Stimulated activated CD4-positive, alpha-beta T cell treated with anti-CD3 and anti-CD28 coated beads, Interleukin-15, amount 100 ng/mL, for 1 hour (primary cell): ENCODE measurements at places on chromosomes 1 and 21.

DNA sequence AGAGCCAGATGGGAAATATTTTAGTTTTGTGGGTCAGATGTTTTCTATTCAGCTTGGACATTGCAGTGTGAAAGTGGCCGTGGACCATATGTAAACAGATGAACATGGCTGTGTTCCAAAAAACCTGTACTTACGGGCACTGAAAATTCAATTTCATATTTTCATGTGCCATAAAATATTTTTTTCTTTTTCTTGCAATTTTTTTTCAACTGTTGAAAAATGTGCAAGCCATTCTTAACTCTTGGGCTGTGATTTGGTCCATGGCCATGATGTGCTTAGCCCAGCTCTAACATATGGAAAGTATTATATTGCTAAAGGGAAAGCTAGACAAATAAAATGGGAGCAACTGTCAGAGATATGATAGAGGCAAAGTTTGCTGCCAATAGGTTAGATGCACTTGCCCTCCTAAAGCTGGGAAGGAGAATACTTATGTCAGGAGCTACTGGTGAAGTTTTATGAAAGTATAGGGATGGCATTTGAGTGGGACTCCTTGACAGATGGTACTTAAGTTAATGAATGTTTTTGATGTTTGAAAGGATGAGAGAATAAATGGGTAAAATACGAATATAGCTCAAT lies 240.3 kb downstream of the RYR2 start:
- no peak for DNase-seq

DNA sequence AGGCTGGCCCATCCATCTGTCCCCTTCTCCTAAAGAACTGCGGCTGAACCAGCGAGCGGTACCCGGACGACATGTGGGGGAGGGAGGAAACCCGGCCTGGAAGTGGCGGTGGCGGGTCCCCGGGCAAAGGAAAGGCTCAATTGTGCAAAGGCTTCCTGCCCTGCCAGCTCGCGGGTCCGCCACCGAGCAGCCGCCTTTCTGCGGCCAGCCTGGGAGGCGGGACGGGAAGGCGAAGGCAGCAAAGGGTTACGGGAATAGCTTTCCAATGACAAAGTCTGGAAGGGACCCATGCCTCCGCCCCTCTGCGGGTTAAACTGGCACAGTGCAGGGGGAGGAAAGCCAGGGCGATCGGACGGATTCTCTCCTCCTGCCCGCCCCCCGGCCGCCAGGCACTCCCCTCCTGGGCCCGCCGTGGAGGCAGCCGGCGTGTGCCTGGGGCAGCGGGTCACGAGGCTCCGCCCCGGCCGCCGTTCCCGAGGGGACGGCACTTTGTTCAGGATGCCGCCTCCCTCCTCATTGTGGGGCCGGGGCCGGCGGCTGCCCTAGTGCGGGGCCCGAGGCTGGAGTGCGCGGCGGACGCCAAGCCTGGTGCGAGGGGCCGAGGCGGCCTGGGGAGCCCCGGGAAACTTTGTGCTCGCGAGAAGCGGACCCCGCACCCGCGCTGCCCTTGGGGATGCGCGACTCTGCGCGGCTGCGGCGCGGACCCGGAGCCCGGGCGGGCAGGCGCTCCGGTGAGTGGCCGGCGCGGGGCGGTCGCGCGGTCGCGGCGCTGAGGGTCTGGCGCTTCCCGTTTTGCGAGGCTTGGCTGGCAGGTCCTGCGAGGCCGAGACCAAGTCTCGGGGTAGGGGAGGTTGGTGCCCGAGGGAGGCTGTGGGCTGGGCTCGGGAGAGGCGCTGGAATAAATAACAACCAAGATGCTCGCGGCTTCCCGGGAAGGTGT lies at the start of gene NAV1:
Gene NAV1 (plus strand): TSS at position 516 of the 940 bp plus-strand sequence. CDS start 83,758 bp downstream, outside the sequence.
- DNase-seq: no peak

DNA sequence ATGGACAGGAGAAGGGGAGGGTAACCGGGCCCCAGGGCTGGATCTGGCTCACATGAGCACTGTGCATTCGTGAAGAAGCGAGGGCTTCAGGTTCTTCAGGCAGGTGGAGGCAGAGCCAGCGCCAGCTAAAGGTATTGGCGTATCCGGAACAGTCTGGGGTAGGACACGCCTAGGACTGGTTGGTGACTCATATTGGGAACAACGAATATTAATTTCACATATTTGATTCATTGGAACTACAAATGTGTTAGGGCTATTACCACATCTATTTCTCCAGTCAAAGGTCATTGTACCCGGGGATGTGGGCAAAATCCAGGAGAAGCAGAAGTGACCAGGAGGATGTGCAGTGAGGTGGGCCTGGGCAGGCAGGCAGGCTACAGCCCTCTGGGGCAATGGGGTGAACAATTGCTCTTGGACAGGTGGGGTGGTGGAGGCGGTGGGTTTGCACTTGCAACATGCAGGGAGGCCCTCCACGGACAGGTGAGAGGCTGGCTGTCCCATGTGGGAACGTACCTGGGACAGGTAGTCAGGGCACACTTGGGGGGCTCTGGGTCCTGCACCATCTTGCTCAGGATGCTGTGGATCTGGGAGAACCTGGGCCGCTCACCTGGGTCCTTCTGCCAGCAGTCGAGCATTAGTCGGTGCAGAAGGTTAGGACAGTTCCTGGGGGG lies 26.7 kb downstream of the CDCA8 start:
- no peak for DNase-seq

DNA sequence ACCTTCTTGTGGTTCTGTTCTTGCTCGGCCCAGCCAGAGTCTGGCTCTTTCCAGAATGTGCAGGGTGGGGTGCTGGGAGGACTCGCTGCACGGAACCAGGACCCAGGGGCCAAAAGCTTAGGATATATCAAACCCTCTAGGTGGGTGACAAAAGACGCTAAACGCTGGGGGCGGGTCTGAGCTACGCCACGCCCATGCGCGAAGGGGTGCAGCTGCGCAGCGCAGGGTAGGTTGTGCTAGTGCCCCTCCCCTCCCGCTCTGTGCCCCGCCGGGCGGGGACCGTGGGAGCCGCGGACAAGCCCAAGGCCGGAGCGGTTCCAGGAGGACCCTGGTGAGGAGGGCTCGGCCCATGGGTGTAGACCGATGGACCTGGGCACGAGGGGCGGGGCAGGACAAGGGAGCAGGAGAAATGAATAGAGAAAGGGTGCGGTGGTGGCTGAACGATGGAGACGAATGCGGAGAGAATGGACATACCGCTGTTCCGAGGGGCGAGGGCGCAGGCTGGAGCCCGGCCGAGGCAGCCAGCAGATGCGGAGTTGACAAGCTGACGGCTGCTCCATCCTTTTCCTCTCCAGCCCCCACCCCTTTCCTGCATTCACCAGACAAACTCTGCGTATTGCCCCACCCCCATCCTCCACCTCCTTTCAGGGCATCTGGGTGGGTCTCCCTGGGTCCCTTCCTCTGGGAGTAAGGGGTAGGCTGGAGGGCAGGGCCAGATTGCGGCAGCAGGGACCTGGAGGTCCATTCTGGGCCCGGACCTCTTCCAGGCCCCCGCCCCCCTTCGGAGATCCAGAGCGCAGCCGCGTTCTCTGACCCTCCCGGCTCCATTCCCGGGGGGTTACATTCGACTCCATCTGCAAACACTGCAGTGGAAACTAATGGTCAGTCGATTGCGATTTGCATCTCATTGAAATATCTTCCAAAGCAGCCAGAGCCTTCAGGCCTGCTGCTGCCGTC lies at the start of gene RUSC1:
Gene RUSC1 (plus strand): TSS at position 234 of the 957 bp plus-strand sequence. CDS start 880 bp downstream, outside the sequence.
- DNase-seq: peak; percentile 46

- no peak for DNase-seq
These were observed 44.3 kb upstream of the TENT5C start for GRCh38 chr1:117561551-117561950.

DNA sequence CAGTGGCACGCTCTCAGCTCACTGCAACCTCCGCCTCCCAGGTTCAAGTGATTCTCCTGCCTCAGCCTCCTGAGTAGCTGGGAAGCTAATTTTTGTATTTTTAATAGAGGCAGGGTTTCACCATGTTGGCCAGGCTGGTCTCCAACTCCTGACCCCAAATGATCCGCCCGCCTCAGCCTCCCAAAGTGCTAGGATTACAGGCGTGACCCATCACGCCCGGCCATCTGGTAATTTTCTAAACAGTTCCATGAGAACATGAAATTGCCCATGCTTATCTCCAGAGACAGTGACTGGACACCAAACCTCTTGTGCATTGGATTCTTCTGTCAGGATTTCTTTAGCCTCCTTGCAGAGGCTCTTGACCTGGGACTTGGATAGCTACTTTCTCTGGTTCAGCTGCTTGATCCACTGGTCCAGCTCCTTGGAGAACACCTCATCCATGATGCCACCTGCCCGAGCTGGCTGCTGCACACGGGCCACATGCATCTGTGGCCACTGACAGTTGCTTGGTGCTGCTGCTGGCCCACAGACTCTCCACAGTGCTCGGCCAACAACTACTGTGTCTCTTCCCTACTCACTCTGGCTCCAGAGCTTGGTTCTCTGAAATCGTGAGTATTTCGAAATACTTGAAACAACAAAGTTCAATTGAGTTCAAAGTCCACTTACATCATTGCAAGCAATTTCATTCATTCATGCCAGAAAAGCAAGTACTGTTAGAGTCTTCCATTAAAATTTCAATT lies 40.0 kb upstream of the CTPS1 start:
- no peak for DNase-seq

DNA sequence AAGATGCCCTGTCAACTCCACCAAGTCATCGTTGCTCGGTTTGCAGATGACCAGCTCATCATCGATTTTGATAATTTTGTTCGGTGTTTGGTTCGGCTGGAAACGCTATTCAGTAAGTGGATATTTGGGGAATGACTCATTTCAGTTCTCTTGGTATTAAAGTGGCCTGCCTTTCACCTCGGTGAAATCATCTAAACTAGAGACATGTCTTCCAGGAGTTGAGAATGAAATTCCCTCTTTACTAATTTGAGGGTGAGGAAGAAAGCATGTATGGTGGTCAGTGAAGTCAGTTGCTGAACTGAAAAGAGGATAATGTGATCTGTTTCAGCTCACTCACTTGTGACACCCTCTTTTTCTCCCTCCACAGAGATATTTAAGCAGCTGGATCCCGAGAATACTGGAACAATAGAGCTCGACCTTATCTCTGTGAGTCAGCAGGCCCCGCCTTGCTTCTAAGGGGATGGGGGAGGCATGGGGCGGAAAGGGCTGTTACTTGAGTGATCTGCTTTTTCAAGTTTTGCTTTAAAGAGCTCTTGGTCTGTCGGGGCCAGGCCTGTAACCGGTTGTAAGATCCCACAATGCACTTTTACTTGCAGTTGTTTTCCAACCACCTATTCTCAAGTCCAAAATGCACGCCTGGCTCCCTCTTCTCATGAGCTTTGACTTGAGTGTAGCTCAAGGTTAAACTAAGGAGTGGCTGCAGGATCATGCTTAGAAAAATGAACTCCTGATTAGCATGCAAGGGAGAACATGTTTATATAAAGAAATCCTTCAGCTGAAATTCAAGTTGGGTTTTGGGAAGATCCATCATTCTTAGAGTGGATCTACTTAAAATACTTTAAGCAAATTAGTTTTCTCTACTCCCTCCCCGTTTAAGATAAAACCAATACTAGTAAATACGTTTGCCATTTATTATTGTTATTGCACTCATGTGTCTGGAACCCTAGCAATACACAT lies 59.8 kb downstream of the CAPN2 start:
- no peak for DNase-seq

- DNase-seq: no peak
These were observed 10.2 kb upstream of the OBSCN start for GRCh38 chr1:228197555-228198147.

- no peak for DNase-seq
These were observed 187.3 kb upstream of the GALNT2 start for GRCh38 chr1:229879746-229880145.

GRCh38 chr1:171904778-171905450 lies 63.6 kb downstream of the DNM3 start:
- no peak for DNase-seq

- DNase-seq: no peak
These were observed 7.1 kb downstream of the PHLDA3 start for GRCh38 chr1:201461645-201462441.

DNA sequence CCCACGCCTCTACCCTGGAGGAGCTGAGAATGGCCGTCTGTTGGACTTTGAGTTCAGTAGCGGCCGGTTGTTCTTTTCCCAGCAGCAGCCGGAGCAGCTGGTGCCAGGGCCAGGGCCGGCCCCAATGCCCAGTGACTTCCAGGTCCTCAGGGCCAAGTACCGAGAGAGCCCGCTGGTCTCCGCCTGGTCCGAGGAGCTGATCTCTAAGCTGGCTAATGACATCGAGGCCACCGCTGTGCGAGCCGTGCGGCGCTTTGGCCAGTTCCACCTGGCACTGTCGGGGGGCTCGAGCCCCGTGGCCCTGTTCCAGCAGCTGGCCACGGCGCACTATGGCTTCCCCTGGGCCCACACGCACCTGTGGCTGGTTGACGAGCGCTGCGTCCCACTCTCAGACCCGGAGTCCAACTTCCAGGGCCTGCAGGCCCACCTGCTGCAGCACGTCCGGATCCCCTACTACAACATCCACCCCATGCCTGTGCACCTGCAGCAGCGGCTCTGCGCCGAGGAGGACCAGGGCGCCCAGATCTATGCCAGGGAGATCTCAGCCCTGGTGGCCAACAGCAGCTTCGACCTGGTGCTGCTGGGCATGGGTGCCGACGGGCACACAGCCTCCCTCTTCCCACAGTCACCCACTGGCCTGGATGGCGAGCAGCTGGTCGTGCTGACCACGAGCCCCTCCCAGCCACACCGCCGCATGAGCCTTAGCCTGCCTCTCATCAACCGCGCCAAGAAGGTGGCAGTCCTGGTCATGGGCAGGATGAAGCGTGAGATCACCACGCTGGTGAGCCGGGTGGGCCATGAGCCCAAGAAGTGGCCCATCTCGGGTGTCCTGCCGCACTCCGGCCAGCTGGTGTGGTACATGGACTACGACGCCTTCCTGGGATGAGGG lies 28.5 kb upstream of the SPSB1 start:
- no peak for DNase-seq

- no peak for DNase-seq
These were observed 11.4 kb downstream of the THBS3 start for GRCh38 chr1:155196103-155196892.

- no peak for DNase-seq
These were observed 38.6 kb upstream of the SLC35F3 start for GRCh38 chr1:233865902-233866301.

GRCh38 chr21:45269861-45270260 lies 17.8 kb downstream of the POFUT2 start:
- DNase-seq: no peak

DNA sequence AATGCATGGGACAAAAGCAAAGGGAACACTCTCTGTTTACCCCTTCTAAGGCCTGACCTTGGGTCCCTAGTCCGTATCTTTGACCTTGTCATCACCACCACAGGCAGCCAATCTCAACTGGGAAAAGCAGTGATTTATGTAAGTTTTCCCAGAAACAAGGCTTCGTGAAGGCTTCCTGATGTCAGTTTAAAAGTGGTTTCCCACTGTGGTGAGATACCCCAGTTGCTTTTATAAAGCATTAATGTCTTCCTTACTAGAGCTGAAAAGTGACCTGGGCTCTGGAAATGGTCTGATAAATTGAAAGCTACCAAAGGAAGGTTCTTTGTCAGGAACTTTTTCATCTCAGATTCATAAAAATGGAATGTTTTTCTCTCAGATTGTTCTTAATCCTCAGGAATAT lies 536.4 kb upstream of the PTBP2 start:
- no peak for DNase-seq

- DNase-seq: no peak
These were observed 210.3 kb upstream of the USP24 start for GRCh38 chr1:55425310-55425930.
